ENCODE measurements at places on chromosomes 5 and 9. TPM values are rescaled to one million over a fixed set of nuclear protein-coding genes. Genes with fewer than 3 reads are reported as not detected.

DNA sequence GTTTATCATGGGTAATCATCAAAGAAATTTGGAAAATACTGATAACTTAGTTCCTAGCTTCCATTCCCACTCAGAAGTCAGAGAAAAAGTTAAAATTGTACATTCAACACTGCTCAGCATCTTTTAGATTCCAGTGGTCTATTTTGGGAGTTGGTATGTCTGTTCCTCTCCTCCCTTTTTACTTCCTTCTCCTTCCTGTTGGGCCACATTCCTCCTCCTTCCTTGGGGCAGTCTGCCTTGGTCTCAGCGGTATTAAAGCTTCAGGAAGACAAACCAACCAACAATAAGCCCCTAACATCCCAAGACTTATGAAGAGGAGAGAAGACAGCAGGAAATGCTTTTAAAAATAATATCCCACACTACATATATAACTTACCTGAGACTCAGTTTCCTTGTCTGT is 49.9 kb upstream of the SSBP2 start:
- no peak for DNase-seq

GRCh38 chr9:97910357-97910756 is 11.9 kb downstream of the TRMO start:
- DNase-seq: no peak

DNA sequence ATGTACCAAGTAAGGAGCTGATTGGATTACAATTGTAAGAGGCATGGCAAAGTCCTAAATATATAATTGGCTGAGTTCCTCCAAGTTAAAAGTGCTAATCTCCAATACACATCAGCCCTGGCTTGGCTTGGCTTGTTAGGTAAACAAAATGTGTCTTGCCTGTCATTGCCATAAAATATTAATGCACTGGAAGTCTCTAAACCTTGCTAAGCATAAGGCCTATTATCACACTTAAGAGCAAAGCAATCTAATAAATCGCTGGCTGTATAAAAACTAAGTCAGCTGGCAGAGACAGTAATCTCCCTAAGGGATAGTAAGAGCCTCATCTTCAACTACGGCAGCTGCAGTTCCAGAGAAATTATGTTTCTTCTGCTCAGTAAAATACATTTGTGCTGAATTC is 418.6 kb upstream of the GRAMD2B start:
- DNase-seq: no peak

DNA sequence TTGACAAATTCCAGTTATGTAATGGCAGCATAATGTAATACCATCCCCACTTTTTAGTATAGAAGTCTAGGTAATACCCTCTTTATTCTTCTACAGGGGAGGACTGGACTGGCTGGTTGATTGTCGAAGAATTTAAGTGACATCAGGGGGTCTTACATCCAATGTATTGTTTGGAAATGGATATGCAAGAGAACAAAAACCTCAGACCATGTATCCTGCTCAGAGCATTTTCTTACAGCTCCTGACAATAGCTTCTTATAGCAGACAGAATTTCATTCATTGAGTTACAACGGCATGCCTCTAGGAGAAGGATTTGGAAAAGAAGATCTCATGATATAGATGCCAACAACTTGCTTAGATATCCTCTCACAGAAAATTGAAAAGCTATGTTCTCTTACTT is 2032.3 kb downstream of the EFNA5 start:
- no peak for DNase-seq

DNA sequence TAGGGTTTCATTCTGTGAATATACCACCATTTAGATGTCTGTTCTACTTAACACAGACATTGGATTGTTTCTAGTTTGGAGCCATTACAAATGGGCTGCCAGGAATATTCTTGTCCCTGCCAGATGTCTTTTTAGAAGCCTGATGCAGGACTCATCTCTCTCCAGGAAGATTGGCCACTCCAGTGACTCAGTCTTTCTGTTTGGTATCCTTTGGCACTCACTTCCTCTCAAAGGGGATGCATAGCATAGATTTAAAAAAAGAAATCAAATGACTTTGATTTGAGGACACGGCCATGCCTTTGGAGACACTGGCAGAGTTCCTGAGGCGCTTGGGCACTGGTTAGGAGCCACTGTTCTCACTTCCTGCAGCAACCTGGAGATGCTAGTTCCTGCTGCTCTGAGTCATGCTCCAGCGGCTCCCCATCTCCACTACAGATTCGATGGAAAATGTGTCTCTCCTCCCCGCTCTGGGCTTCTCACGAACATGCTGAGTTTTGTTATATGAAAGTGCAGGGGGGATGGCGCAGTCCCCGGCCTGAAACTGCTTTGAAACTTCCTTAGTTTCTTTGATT is 3.5 kb upstream of the ZNF366 start:
- no peak for DNase-seq

Gene TAF11L10
- total RNA-seq: not detected
